ENCODE measurements at places on chromosomes 4 and X. TPM values are rescaled to one million over a fixed set of nuclear protein-coding genes. Genes with fewer than 3 reads are reported as not detected.

MAP3K15 gene
- total RNA-seq: 0.28 TPM

GRCh38 chr4:16029262-16029661 lies 54.6 kb downstream of the PROM1 start:
- DNase-seq: no peak

GPR34 gene
- 0.95 TPM for total RNA-seq

DNA sequence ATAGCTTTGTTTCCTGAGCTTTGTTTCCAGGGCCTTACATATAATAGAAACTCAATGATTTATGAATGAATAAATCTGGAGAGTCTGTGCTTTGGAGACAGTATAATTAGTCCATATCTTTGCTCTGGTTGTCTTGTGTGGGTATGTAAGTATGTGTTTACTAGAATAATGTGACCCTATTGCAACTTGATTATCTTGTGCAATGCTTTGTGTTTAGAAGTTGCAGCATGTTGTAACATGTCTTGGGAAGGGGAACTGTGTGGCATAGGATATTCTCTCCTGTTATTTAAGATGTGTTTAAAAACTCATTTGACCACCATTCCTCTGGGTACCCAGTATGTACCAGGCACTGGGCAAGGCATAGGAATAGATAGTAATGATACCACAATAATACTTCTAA lies 6.1 kb downstream of the SPATA18 start:
- no peak for DNase-seq

DNA sequence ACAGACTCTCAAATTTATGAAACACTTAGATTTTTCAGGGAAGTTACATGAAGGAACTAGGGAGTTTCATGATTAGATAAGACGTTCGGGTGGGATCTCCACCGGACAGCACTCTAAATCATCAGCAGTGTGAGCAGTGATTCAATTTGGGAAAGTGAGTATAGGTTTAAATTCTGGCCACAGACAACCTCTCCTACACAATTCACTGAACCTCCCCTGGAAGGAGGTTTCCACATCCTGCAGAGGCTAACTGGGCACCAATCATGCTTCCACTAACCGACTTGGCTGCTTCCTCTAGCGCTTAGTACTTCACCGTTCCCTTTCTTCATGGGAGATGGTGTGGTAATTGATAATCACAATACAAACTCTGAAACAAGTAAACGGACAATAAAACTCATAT lies 5.6 kb downstream of the CXCL9 start:
- DNase-seq: no peak

DNA sequence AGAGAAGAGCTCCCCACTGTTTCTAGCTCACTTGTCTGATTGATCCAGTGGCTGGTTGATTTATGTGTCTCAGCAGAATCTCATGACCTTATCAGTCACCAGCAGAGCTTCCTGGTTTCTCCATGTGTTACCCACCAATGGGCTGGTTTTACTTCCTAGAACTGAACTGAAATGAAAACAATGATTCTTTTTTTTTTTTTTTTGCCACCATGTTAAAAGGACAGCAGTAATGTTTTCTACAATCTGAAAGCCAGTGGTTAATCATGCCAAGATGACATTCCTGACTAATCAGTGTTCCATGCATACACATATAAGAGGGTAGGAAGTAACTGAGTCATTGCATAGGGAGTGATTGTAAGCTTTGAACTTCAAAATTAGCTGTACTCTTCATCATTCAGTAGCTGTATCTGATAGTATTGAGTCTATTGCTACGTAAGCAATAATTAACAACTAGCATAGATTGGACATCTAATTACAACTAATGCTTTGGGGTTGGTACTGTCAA lies 67.7 kb downstream of the SLC4A4 start:
- no peak for DNase-seq

DNA sequence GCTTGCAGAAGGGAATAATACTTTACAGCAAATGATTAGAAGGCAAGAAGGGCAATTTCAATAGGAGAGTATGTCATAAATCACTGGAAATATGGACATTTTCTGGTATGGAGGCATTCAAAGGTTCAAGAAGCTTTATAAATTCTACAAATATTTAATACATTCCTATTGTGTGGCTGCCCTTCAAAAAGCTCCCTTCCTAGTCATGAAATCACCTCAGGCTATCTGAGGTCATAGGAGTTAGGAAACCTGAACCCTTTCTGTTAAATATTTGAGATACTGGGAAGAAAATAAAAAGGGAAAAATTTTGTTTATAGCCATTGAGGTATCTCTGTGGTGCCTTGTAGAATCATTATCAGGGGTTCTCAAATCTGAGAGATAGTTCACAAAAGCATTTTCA lies 316.8 kb upstream of the EMCN start:
- DNase-seq: no peak

- DNase-seq: no peak
Observed at GRCh38 chr4:186813377-186814068, 89.9 kb upstream of the FAT1 start.

EGFL6 gene
- total RNA-seq: 0.58 TPM

DNA sequence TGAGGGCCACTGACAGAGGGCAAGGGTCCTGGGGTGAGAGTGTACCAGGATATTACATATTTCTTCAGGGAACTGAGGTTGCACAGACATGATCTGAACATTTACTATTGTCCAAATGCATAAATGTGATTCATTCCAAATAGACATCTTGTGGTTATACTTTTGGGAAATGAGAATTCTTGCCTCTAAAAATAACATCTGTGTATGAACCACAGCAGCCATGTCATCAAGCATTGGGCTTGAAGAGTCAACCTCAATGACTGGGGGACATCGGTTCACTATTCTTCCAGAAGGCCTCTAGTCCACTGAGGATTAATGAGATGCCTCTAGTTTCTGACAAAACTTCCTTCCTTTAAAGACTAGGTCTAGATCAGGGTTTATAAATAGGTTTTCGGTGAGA lies 193.1 kb upstream of the GPC4 start:
- DNase-seq: no peak

DNA sequence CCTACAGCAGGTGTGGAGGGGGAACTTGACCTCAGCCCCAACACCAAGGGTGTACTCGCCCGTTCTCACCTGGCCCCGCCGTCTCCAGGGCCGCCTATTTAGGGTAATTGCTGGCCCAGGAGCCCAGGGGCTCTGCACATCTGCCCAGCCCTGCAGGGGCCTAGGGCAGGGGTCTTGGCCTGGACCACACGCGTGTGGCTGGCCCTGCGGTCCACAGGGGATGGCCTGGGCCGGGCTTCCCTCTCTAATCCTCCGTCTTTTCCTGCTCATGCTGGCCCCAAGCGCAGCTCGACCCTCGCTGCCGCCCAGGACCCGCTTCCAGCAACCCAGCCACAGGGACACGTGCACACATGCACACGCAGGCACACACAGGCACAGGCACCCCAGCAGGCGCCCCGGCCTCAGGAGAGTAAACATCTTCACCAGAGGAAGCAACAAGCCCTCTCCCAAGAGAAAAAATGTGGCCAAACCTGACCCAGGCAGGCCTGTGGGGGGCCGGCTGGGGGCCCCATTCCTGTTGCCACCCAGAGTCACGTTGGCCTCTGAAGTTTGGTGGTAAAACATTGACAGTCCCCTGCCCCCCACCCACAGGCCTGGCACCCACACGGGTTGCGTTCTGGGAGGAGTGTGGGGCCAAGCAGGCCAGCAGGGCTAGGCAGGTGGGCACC lies 24.6 kb upstream of the FGFR3 start:
- no peak for DNase-seq

MAMLD1 gene
- total RNA-seq: 7.3 TPM

GRCh38 chrX:110268395-110268794 lies 49.5 kb downstream of the AMMECR1 start:
- no peak for DNase-seq

- DNase-seq: no peak
Observed at GRCh38 chr4:1255151-1255550, 6.2 kb upstream of the CTBP1 start.

Measured in CD8-positive, alpha-beta memory T cell (primary cell).